ENCODE measurements at places on chromosomes 13 and 19.

GRCh38 chr13:65595916-65596315 is 1634.2 kb downstream of the PCDH9 start:
- no peak for DNase-seq

- DNase-seq, result no peak
Observed at GRCh38 chr19:46515879-46516350, 20.2 kb upstream of the PNMA8B start.

DNA sequence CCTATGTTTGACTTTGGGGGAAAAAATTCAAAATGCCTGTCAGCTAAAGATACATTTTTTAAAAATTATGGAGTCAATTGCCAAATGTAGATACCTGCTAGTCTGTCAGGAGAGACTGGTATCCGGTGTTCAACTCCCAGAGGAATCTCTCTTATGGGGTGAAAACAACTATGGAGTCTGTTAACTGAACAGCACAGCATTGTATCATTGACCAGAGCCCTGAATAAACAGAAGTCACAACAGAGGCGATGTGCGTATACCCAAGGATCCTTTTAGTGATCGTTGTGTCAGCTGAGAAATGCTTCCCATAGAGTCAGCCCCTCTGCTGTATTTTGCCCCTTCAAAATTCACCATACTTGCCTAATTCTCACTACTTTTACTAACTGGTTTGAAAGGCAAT is 257.3 kb downstream of the GPC5 start:
- DNase-seq, result no peak

GRCh38 chr13:74036373-74036772 is 97.8 kb downstream of the KLF12 start:
- no peak for DNase-seq

DNA sequence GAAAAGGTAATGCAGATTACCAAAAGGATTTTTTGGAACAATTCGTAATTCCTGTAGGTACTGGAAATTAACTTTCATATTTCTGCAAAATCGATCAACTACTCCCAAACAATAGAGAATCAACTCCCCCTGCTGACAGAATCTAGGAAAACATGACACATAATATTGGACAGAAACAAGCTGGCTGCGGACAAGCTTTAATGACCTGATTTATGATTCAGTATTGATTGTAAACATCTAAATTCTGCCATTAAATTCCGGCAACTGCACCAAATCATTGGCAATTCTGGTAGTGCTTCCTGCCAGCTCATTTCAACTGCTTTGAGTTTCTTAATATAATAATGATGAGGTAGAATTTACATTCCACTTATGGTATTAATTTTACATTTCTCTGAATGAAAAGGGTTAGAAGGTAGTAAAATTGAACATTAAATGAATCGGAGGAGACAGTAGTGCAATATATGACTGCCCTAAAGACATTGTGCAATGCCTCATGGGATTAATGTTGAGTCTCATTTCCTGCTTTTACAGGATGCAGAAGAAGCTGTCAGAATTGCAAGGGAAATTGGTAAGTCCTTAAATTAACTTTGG is 146.5 kb downstream of the PCCA start:
- no peak for DNase-seq

GRCh38 chr13:50941146-50941545 is 31.6 kb downstream of the RNASEH2B start:
- no peak for DNase-seq

GRCh38 chr19:23183251-23183650 is 66.4 kb downstream of the ZNF730 start:
- DNase-seq, result no peak

GRCh38 chr13:81295177-81295576 is 954.3 kb upstream of the SPRY2 start:
- DNase-seq, result no peak

GRCh38 chr19:48246101-48246500 is 9.6 kb downstream of the CARD8 start:
- DNase-seq, result no peak

DNA sequence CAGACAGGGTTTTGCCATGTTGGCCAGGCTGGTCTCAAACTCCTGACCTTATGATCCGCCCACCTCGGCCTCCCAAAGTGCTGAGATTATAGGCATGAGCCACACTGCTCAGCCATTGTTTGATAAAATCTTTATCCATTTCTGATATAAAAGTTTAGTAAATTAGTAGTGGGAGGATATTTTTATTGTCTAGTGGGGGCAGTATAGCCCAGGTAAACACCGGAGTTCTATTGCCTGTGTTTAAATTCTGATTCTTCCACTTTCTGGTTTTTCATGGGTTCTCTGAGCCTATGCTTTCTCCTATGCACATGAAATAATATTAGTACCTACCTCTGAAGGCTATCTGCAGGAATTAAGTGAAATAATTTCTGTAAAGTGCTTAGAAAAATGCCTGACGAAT is 20.1 kb upstream of the ARHGEF18 start:
- DNase-seq, result no peak

DNA sequence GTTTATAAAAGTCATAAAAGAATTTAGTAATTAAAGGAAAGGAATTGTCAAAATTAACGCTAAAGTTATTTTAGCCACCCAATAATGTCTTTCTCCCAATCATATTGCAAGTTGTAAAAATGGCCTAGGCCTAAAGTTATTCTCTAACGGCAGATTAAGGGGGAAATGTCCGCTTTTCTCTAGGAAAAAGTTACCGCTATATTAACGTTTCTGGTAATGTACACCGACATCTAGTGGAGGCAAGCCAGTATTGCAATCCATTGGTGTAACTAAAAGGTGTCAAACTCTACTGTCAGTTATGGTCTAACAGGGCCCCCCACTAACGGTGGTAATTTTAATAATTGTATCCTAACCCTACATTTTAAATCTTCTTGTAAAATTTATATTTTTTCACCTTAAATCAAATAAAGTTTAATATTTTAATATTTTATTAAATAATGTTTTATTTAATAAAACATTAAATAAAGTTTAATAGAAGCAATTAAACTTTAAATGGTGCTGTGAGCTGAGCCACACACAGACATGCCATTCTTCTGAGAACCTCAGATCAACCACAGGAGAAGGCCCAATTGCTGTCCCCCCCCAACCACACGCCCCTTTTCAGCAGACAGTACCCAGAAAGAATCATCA is 35.9 kb upstream of the ZSCAN5A start:
- no peak for DNase-seq

GRCh38 chr19:19366434-19367396 is 38.8 kb upstream of the GATAD2A start:
- peak; percentile 65 for DNase-seq

DNA sequence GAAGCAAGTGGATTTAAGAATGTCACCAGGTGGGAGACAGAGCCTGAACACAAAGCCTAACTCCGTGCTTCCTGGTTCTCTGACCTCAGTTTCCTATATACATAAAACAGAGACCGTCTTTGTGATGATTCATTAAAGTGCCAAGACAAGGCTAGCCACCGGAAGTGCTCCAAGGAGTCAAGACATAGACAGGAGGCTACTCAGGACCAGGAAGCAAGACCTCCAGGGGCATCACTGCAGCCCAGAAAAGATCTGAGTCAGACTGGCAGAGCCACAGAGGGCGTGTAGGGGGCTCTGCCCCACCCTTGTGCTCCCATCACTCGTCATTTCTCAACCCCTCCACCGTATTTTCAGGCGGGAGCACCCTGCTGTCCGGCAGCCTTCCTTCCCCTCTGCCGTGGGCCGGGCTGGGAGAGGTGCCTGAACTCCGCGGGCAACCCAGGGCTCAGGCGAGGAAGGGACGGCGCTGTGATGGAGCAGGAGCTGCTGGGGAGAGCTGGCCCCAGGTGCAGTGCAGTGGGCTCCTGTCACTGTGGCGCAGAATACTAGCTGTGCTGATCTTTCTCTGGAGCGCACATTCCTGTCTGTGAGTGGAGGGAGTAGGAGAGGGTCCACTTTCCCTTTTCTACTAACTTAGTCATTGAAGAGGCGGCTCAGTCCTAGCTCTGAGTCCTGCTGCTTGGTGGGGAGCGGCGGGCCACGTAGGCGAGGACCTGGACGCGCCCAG is 134.7 kb upstream of the GPR12 start:
- no peak for DNase-seq

DNA sequence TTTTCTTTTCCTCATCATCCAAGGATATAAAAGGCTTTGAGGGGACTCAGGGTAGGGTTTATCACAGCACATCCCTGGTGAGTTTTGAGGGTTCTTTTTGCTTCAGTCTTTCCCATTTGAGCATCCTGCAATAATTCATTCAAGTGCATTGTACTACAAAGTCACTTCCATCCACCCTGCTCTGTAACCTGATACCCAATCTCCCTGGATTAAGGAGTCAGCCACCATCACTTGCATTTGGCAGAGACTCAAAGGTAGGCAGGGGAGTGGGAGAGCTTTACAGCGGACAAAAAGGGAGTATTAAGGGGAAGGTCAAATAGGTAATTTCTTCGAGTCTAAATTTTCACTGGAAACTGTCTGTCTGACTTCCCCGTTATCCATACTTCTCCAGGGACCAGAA is 216.1 kb upstream of the TMTC4 start:
- DNase-seq, result no peak

GRCh38 chr19:8504171-8504570 is 1.7 kb upstream of the PRAM1 start:
- no peak for DNase-seq
